ENCODE measurements at places on chromosomes 2 and 18.

GRCh38 chr2:96933305-96934181 is 52.8 kb downstream of the FAM178B start:
- DNase-seq = peak; percentile 96

- no peak for DNase-seq
Measured at GRCh38 chr2:227480528-227480927, 8.6 kb downstream of the AGFG1 start.

- peak; percentile 75 for DNase-seq
Measured at GRCh38 chr2:206084439-206084869, 1.5 kb downstream of the INO80D start.

DNA sequence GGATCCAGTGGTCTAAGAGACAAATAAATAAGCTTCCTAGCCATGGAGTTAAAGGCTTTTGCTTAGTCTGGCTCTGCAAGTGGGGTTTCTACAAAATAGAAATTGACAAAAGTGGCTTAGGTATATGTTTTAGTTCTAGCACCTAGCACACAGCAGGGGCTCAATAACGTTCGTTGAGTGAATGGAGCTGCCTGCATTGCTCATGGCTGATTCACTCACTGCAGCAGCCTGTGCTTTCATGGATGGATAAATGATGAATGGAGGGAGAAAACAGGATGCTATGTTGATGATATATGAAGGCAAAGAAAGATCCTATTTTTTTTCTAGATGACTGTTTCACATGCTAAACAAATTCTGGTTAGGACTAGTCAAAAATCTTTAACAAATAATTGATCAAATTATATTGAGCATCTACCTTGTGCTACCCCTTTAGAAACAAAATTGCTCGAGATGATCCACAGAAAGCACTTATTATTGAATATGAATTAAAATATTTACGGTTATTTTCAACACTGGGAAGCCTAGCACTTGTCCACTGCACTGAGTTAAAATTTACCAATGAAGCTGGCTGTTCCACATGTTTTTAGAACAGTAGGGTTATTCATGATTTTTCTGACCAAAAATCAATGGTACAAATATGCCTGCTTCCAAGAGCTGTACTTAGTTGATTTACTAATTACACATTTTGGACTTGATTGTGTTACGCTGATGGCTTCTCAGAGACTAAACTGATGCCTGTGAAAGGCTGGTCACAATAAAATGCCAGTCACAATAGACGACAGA is 39.6 kb downstream of the HDHD2 start:
- DNase-seq = no peak

- DNase-seq = no peak
Measured at GRCh38 chr2:229343661-229344060, 72.6 kb upstream of the PID1 start.

GRCh38 chr2:234958311-234958710 is 6.5 kb downstream of the SH3BP4 start:
- no peak for DNase-seq

DNA sequence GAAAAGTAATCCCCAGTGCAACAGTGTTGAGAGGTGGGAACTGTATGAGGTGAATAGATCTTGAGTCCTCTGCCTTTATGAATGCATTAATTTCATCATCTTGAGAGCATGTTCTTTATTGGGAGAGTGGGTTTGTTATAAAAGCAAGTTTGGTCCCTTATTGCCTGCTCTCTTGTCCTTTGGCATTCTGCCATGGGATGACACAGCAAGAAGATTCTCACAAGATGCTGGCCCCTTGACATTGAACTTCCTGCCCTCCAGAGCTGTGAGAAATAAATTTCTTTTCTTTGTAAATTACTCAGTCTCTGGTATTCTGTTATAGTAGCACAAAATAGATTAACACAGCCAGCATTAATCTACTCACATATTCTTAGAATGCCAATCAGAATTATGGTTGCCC is 108.6 kb downstream of the EHBP1 start:
- no peak for DNase-seq

GRCh38 chr2:234702731-234703225 is 205.9 kb upstream of the ARL4C start:
- DNase-seq = no peak

- no peak for DNase-seq
Measured at GRCh38 chr18:44119607-44120006, 561.1 kb upstream of the SETBP1 start.

GRCh38 chr2:160783474-160783873 is 289.9 kb upstream of the RBMS1 start:
- DNase-seq = no peak

Measured in NCI-H82 (cell line).